Kidney capillary endothelial cell (primary cell): ENCODE measurements at places on chromosomes 4 and X.

DNA sequence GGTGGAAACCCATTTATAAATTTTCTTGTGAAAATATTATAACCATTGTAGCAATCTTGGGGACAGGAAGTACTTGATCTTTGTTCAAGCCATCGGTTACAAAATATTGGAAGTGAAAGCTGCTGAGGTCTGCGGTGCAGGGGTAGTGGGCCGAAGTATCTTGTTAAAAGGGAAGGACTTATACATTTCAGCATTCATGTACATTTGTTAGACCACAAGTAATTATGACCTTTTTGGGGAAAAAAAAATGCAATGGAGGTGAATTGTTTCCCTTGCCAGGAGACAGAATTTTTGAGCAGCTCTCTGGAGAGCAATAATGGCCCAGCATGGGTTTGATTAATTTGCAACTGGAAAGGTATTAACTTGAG lies 121.3 kb downstream of the EGF start:
- no peak for DNase-seq

DNA sequence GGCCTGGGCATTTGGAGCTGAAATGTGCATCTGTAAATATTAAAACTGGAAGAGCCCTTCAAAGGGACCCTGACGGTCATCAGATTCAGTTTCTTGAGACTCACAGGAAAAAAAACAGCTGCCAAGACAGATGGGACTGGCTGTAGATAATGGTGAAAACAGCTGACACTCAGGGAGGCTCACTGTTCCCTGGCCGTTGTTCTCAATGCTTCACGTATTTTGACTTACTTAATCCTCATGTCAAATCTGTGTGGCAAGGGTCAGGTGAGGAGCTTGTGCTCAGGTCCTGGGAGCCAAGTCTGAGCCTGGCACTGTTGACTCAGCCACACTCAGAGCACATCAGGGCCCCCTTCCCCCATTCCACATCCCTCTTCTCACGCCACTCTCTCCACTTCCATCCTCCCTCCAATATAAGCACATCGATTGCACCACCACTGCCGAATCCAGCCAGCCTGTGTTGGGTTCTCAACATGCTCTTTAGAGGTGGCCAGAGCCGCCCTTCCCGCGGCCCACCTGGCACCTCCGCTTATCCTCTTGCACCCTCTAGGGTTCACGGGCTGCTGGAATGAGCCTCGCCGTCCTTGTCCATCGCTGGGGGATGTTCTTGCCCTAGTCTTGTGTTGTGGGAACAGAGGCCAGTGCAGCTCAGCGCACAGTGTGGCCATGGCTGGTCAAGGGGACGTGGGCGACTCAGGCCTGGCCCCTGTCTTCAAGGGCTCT lies 40.1 kb downstream of the EVC start:
- DNase-seq, result no peak

DNA sequence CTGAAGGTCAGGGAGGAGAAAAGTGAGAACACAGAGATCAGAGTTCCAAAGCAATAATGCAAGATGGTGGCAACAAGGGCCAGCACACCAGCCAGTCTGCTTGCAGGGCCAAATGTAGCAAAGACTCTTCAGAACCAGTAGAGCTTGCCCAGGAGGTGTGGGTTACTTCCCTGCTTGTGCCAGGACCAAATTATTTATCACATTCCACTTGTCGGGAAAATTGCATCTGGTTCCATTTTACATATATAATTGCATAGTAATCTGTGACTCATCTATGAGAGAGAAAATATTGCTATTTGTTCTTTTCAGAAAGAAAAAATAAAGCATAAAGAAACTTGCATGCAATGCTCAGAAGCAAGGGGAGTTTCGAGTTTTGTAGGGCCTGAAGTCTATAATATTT lies 41.4 kb downstream of the MAML3 start:
- no peak for DNase-seq

- no peak for DNase-seq
Measured at GRCh38 chrX:150157291-150157690, 205.8 kb upstream of the MAMLD1 start.

DNA sequence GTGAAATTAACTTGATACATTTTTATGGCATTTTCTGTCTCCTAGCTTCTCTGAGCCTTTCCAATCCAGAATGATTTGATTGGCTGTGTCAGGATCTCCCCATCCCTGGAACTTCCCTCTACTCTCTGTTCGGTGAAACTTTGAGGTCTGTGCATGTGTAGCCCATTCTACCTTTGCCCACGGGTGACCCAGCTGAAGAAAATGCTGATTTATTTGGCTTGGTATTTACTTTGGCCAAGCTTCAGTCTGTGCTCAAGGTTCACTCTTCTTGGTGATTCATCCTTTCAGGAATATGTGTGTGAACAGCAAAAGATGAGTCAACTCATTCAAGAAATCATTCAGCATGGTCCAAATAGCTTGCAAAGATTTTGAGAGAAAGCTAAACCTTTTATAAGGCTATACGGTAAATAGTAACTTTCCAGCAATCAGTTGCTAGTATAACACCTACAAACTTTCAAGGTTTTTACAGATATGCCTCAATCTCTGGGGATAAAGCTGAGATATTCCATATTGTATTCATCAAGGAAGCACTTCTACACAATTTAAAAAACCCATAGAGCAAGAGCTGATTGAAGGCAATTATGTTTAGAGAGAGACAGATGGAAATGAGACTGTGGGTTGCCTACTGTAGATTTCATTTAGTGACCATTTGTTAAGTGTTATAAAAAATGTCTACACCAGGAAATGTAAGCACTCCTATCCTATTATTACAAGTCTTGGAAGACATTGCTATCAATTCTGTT lies 233.9 kb upstream of the CXXC4 start:
- DNase-seq, result no peak

GRCh38 chr4:78312989-78313753 lies 238.4 kb upstream of the ANXA3 start:
- no peak for DNase-seq

GRCh38 chr4:159021597-159022385 lies 81.1 kb upstream of the RAPGEF2 start:
- DNase-seq, result no peak

DNA sequence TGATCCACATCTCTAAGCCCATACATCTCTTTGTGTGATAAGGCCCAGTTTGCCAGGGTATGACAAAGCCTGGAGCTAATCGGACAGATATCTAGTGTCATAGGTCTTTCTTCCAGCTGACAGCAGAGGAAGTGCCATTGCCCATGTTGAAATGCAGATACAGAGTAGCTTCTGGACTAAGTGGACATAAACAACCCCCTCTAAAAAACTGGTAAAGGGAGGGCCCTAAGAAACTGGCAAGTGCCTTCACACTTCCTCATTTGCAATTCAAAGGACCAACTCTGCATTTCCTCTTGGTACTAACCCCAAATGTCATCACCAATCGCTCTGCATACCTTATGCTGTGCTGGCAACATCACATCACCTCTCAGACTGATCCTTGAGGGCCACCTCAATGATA lies 20.8 kb downstream of the ARHGEF6 start:
- no peak for DNase-seq

- no peak for DNase-seq
Measured at GRCh38 chr4:815464-816146, 10.3 kb downstream of the CPLX1 start.

DNA sequence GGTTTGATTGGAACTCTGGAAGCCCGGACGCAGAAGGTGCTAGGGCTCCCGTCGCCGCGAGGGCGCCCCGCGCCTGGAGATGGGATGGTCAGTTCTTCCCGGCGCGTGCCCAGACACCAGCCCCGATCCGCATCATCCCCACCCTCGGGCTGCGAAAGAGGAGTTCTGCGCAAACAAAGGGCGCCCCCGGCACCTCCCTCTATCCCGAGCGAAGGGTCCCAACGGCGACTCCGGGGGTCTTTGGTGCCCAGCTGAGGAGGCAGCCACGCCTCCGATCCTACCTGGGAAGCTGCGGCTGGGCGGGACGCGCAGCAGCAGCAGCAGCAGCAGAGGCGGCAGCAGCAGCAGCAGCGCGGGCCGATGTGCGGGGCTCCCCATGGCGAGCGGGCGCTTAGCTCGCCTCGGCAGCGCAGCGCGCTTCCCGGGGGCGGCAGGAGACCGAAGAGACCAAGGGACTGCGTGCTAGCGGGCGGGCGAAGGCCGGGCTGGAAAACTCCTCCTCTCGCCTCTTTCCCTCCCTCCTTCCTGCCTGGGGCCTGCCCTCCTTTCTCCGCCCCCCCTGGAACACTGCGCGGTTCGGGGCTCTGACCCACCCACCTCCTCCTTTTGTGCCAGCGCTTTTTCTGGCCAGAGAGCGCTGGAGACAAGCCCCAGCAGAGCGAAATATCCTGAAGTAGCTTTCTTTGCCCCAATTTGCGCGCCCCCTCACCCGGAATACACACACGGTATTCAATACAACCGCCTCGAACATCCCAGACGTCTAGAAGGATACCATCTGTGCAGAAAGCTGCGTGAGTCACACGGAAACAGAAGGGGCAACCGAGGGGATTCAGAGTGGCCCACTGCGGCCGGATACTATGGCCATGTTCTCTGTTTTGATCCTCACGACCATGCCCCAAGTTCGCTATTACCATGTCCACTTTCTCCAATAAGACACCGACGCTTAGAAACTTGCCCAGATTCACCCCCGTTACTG lies at the start of gene SRPX:
Gene SRPX, minus strand, starts transcription at position 457 of the 976 bp plus-strand sequence. Its CDS starts 79 bp downstream, at position 378.
- DNase-seq, result no peak

GRCh38 chr4:138751309-138751708 lies 264.3 kb upstream of the NOCT start:
- DNase-seq, result no peak

DNA sequence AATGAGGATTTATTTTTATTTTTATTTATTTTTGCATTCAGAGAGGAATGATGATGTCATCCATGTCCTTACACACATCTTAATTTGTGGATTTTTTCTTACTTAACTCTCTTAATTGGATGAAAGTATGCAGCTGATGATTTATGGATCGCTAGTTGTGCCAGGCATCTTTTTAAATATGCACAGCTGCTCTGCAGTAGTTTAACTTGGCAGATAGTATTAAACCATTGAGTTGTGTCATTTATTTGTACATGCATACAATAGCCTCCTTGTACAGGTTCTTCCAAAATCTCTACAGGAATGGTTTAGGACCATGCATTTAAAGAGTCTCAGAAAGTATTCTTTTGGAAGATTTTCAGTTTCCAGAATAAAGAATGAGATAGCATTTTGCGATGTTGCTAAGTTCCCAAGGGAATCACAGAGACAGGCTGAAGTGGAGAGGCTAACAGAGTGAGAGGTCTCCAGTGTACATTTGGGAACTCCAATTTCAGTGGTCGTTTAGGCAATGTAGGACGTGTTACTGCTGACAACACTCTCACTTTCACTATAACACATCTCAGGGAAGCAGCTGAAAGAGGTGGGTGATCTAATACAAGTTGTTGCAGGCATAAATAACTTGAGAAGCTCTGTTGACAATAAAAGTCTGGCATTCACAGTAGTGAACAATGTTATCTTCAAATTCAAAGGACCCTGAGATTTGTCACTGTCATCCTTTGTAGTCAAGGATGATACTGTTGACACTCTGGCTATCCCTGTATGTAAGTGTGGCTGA lies 49.9 kb upstream of the SCRG1 start:
- DNase-seq, result no peak

GRCh38 chr4:165464813-165465381 lies 86.1 kb downstream of the CPE start:
- DNase-seq, result peak; percentile 52

DNA sequence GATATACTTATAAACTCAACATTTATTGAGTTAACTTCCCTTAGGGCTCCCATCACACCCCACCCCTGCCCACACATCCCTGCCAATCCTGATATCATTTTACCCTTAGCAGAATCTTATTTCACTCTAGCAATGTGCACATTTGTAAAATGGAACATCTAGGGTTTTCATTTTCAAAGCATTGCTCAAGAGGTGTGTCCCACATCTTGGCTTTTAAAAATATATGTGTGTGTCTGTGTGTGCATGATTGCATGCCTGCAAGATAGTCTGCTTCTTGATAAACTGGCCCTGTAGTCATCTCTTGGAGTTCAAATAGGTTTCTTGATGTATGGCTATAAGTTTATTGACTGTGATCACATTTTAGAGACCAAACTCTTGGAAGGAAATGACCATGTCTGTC lies 26.4 kb upstream of the EGF start:
- no peak for DNase-seq

GRCh38 chrX:70324326-70324725 lies 34.4 kb downstream of the KIF4A start:
- DNase-seq, result no peak

- DNase-seq, result no peak
Measured at GRCh38 chr4:26346203-26346620, 25.4 kb downstream of the RBPJ start.

DNA sequence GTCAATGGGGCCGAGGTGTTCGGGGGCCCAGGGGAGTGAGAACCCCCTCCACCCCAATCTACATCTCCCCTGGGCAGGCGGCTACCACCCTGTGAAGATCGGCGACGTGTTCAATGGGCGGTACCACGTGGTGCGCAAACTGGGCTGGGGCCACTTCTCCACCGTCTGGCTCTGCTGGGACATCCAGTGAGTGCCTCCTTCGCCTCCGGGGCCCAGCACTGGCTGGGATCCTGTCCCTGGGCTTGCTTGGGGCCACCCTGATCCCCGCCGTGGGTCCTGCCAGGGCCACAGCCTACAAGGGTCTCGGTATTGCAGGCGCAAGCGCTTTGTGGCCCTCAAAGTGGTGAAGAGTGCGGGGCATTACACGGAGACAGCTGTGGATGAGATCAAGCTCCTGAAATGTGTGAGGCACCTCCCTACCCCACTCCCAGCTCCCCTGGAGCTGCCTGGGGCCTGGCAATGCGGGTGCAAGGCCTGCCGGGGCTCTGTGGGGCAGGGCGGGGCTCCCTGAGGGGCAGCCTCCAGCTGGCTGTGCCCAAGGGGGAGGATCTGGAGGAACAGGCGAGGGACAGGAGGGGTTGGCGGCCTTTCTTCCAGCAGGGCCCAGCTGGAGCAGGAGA lies 697 bp downstream of the SRPK3 start:
- no peak for DNase-seq

GRCh38 chrX:130593911-130594310 lies 192.1 kb downstream of the RBMX2 start:
- no peak for DNase-seq

DNA sequence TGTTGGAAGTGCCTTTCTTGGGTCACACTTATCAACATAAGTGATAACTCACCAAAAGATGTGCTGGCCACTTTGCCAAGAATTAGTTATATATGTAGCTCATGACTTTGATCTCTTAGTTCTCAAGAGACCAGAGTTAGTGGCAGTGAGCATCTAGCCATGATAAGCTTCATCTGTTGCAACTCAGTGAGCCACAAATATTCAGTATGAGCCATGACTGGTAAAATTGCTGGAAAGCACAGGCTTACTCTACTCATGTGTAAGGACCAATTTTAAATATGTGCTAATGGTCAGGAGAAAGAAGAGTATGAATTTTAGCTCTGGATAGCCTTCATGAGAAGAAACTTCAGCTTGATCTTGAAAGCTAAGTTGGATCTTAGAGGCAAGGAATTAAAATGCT lies 59.4 kb upstream of the TLL1 start:
- DNase-seq, result no peak
